ENCODE measurements at places on chromosomes 7 and 10.

- DNase-seq: peak; percentile 41
These were observed 980 bp downstream of the ADAM8 start for GRCh38 chr10:133275684-133276092.

- DNase-seq: no peak
These were observed 4.6 kb upstream of the TWIST1 start for GRCh38 chr7:19121977-19122588.

- DNase-seq: no peak
These were observed 31.9 kb downstream of the LIPJ start for GRCh38 chr10:88618496-88618895.

- no peak for DNase-seq
These were observed 18.4 kb downstream of the CREB3L2 start for GRCh38 chr7:137983323-137984008.

GRCh38 chr10:75708060-75708459 is 276.6 kb downstream of the LRMDA start:
- no peak for DNase-seq

GRCh38 chr10:6780008-6780677 is 200.1 kb upstream of the PRKCQ start:
- DNase-seq: no peak

GRCh38 chr10:33125111-33125510 is 167.1 kb upstream of the ITGB1 start:
- DNase-seq: no peak

Measured in activated naive CD4-positive, alpha-beta T cell treated with Interleukin-2 at 50 U/mL for 16 hours (primary cell).